ENCODE measurements at places on chromosomes 1 and 21.

- DNase-seq: no peak
Measured at GRCh38 chr1:244349103-244349531, 102.6 kb downstream of the ADSS2 start.

DNA sequence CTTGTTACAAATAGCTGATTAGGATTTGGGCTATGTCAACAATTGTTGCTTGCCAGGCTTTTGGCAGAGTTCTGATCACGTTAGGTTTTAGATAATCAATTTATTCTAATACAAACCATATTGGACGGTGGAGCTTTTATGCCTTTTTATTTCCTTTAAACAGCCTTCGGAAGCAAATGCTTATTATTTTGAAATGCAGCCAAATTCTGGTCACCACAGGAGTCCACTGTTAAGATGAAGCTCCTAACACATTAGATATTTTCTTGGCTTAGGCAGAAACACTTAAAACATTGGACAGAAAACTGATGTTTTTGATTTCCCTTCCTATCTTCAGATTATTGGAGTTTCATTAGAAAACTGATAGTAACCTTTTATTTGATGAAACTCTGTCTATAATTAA is 82.9 kb downstream of the CENPF start:
- DNase-seq: no peak

DNA sequence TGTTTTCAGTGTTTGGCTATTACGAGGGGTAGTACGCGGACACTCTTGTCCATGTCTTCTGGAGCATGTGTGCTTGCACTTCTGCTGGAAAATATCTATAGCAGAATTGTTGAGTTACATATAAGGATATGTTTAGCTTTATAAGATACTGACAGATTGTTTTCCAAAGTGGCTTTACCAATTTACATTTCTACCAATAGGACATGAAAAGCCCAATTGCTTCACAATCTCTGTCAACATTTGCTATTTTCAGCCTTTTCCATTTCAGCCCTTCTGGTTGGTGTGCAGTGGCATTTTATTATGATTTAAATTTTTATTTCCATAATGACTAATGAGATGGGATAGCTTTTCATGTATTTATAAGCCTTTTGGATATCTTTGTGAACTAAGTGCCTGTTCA is 6.3 kb upstream of the ANGPTL7 start:
- DNase-seq: no peak

GRCh38 chr1:183636334-183636682 is 725 bp upstream of the ARPC5 start:
- no peak for DNase-seq

- no peak for DNase-seq
Measured at GRCh38 chr1:155003227-155003765, 694 bp downstream of the ZBTB7B start.

- DNase-seq: no peak
Measured at GRCh38 chr1:229368347-229368746, 25.5 kb upstream of the CCSAP start.

DNA sequence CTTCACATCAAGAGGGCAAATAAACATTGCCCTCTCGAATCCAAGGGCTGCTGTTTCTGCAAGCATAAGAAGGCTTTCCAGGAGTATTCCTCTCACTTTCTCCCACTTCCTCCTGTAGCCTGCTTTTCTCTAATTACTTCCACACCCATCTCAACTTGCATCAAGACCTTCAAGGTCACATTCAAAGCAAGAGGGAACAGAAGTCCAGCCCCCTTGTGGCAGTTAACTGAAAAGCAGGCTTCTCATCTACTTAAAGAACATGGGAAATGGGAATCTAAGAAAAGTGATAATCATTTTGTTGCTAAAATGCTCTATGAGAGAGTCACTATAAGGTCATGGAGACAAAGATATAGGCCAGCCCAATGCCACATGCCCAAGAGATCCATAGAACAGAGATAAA is 874.4 kb downstream of the KCNT2 start:
- no peak for DNase-seq

GRCh38 chr1:181660621-181661020 is 177.3 kb downstream of the CACNA1E start:
- no peak for DNase-seq

GRCh38 chr21:32004291-32004690 is 131.5 kb downstream of the HUNK start:
- no peak for DNase-seq

GRCh38 chr21:37342046-37342632 is 24.4 kb upstream of the DYRK1A start:
- DNase-seq: no peak

DNA sequence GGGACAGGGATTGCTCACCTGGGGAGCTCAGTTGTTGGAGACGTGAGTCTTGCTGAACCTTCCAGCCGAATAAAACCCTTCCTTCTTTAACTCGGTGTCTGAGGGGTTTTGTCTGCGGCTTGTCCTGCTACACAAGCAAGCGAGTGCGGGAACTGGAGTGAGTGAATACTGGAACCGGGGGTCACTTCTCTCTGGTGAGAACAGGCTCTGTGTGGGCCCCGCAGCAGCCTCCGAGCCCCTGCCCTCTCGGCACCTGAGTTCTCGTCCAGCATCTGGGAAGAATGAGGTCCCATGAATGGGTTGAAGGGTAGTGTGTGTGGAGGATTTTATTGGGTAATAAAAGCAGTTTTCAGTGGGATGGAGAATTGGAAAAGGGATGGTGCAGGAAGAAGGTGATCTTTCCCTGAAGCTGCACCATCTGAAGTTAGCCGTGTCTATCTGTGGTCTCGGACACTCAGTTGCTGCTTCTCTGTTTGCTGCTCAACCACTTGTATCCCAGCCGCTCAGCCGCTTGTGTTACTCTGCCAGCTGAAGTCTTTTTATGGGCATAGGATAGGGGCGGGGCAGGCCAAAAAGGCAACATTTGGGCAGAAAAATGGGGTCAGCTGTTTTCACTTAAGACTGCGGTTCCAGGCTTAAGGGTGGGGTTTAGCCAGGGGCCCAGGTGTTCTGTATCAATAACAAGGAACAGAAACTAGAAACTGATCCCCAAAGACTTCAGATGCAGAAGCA is 450.6 kb upstream of the CAMK1G start:
- DNase-seq: no peak

DNA sequence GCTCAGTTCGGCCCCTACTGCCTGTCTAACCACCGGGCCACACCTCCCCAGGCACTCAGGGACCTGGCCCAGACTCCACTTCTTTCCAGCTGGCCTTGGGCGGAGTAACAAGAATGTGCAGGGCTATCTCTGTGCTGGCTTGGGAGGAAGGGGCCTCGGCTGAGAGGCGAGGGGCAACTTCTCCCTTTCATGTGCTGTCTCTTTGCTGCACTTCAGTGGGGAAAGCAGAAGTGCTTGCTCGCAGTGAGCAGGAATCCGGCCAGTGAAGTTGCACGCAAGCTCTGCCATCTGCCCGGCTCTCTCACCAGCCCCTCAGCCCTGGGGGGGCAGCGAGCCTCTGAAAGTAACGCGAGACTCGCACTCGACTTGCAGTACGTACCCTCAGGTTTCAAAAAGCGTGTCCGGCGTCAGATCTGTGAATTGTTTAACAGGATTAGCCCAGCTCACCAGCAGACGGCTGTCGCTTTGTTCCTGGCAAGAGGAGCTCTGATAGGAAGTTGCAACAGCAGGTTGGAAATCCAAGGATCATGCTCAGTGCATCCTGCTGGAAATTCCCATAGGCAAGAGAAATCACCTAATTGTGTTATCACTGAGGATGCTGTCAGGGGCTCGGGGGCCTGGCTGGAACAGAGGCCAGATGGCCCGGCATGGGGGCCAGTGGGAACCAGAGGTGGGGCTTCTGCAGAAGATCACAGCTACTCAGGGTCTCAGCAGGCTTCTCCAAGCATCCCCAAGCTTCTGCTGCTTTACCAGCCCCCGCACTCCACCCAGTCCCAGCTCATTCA is 221.1 kb downstream of the NPHP4 start:
- no peak for DNase-seq

- DNase-seq: no peak
Measured at GRCh38 chr1:169925505-169926482, 32.1 kb upstream of the SCYL3 start.

DNA sequence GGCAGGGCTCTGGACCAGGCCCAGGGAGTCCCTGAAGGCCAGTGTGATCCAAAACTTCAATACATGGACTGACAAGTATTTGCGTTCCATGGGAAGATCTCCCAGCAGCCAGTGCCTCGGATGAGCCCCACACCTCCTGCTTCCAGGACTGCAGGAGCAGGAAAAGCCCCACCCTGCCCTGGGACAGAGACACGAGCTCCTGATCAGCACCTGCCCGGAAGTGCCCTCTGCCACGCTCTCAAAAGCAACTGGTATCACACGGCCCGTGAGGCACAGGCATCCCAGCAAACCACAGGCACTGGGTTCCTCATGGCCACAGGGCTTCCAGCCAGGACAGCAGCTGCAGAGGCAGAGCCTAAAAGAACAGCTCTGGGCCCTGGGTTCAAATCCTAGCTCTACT is 48.6 kb downstream of the ACOT7 start:
- DNase-seq: no peak

DNA sequence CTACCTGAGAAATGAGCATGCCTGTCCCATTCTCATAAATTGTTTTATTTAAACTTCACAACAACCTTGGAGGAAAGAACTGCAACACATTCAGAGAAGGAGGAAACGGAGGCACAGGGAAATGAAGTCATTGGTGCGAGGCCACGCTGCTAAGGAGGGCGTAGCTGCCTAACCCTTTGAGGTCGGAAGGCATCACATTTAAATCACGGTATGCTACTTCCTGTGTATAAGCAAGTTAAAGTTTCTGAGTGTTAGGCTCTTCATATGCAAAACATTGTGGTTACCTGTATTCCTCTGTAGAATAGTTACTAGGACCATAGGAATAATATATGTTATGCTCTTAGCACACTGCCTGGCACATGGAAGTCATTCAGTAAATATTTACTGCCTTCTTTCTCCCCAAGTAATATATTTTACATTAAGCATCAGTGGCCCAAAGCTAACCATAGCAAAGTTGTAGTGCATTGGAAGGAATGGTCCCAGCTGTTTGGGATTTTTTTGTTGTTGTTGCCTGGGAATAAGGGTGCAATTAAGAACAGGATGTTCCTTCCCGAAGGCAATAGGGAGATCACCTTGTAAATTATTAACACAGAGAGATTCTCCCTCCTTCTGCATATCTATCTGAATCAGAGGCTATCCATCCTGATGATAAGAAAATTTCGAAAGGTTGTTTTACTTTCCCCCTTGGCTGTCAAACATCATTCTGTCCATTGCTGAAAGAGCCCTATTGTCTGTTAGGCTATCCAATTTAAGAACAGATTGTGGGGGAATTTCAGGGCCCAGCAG is 192.2 kb upstream of the C8B start:
- no peak for DNase-seq

GRCh38 chr1:243543501-243543900 is 287.7 kb downstream of the SDCCAG8 start:
- no peak for DNase-seq

DNA sequence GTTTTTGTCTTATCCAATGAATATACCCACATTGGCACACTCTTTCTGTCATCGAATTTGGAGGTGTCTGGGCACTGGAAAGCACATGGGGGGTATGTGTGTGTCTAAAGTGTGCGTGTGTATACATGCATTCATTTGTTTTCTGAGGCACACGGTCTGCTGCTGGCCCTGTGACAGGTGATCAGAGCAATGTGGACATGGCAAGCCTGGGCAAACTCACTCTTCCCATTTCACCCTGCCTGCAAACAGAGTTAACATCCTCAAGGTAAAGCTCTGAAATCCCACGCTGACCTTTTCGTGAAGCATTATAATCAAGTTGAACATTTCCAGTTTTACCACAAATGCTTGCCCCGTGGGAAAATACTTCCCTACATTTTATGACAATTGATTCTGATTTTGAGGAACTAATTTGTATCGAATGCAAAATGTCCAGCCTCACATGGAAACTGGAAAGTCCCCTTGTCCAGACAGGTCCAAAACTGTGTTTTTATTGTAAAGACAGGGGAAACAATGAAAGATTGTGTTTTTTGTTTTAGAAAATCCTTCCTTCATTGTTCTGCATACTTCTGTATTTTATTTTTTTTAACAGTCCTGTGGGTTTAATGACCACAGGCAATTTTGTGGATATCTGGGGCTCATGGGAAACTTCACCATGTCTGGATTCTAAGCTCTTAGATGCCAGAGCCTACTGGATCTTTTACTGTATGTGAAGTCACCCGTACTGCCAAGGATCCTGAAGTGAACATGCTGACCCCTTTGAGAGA is 160.9 kb downstream of the PBX1 start:
- DNase-seq: no peak

- DNase-seq: no peak
Measured at GRCh38 chr21:15367061-15367626, 302.3 kb upstream of the NRIP1 start.

GRCh38 chr1:89553157-89553556 is 28.5 kb downstream of the LRRC8B start:
- no peak for DNase-seq

DNA sequence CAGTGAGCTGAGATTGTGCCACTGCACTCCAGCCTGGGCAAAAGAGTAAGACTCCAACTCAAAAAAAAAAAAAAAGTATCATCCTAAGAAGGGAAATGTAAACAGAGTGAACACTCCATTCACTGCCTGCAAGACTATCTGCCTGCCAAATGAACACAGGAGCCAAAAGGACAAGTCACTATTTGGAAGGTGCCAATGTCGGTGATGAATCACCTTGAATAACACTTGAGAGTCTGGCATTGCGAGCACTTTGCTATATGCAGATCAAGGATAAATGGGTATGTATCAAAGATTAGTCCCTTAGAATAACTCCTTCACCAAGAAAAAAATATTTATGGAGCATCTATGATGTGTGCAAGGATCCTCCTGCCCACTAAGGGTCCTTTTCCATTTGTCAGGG is 6.6 kb downstream of the UBR4 start:
- DNase-seq: no peak

GRCh38 chr1:167268347-167268787 is 47.7 kb downstream of the POU2F1 start:
- DNase-seq: no peak

- DNase-seq: no peak
Measured at GRCh38 chr21:15080526-15080925, 15.7 kb upstream of the NRIP1 start.

GRCh38 chr1:59124166-59124565 is 172.7 kb upstream of the FGGY start:
- no peak for DNase-seq

DNA sequence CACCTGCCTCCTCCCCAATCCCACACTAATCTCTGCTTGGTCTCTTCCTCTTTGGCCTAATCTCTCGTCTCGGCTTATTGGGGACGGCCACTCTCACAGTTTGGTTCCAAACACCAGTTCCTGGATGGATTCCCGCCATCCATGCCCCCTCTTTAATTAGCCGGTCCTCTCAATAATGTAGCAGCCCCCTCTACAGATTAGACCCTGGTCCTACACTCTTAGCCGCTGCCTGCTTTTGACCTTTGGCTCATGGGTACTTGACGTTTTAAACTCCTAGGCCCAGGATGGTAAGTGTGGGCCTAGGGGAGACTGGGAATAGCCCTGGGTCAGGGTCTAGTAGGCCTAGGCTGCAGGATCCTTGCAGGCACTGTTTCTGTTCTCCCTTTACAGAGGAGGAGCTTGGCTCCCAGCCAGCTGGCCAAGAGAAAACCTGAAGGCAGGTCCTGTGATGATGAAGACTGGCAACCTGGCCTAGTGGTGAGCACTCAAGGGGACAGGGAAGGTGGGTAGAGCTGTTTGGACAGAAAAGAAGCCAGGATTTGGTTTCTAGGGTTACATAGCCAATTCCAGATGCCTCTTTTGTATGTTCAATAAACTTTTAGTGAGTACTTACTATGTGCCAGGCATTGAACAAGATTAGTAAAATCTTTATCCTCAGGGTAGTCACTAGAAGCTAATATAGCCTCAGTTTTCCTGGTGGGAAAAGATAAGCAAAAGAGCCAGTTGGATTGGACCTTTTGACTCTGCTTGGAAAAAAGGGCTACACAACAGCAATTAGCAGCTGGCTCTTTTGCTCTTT is 758 bp downstream of the RAD54L start:
- DNase-seq: no peak

Data from cortex of kidney (tissue), 1 donor.